ENCODE measurements at places on chromosomes 1 and 21.

- no peak overlapping the region for H3K27ac ChIP-seq
- no peaks in the 10 kb centered on the region for H3K4me1 ChIP-seq
- H3K27me3 ChIP-seq: no peaks in the 10 kb centered on the region
- DNase-seq: no peak
- H3K36me3 ChIP-seq: peaks cover 100% of the 10 kb centered on the region
- no peak overlapping the region for H3K4me3 ChIP-seq
Measured at GRCh38 chr1:17001760-17002523, 9.8 kb downstream of the ATP13A2 start.

DNA sequence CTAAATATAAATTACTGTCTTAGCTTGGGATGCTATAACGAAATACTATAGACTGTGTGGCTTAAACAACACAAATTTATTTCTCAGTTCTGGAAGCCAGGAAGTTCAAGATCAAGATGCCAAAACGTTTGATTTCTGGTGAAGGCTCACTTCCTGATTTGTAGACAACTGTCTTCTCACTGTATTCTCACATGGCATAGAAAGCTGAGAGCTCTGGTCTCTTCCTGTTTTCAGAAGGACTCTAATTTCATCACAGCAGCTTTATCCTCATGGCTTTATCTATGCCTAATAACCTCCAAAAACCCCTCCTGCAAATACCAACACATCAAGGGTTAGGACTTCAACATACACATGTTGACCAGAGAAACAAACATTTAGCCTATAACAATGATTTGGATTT, 1795.5 kb downstream of the MRPL39 start:
- no peaks in the 10 kb centered on the region for H3K27me3 ChIP-seq
- no peak overlapping the region for H3K4me3 ChIP-seq
- no peak for DNase-seq
- H3K27ac ChIP-seq: no peak overlapping the region

DNA sequence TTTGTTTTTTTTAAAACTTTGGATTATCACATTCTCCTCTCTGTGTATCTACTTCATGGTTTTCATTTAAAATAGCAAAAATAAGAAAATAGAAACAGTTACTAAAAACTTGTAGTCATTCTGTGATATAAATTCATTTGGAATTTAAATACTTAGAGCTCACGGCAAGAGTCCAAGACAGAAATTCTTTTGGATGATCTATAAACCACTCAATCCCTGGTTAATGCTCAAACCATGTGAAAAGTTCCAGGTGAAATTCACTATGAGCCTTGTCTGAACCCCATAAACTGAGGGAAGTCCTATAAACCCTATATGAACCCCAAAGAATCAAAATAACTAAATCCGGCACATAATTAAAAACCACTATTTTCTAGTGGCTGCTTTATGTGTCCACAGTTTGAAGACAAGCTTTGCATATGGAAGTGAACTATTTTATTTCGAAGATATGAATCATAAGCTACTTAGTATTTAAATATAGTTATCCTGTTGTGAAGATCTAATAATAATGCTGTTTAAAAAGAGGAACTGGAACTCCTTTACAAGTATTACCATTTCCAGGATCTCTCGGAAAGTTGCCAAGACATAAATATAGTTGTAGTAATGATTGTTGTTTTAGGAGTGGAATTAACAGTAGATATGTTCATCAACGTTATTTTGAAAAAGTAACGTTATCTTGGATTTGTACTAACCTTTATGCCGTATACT, 163.5 kb downstream of the NFIA start:
- DNase-seq: no peak
- no peaks in the 10 kb centered on the region for H3K27me3 ChIP-seq
- no peaks in the 10 kb centered on the region for H3K4me1 ChIP-seq

GRCh38 chr1:115179397-115180079, 90.2 kb upstream of the TSPAN2 start:
- DNase-seq: no peak
- no peaks in the 10 kb centered on the region for H3K27me3 ChIP-seq
- H3K4me3 ChIP-seq: no peak overlapping the region

- DNase-seq: no peak
- peaks cover 100% of the 10 kb centered on the region for H3K36me3 ChIP-seq
- no peaks in the 10 kb centered on the region for H3K4me1 ChIP-seq
- H3K4me3 ChIP-seq: no peak overlapping the region
- no peak overlapping the region for H3K27ac ChIP-seq
Measured at GRCh38 chr1:119920104-119920968, 24.0 kb upstream of the ADAM30 start.

DNA sequence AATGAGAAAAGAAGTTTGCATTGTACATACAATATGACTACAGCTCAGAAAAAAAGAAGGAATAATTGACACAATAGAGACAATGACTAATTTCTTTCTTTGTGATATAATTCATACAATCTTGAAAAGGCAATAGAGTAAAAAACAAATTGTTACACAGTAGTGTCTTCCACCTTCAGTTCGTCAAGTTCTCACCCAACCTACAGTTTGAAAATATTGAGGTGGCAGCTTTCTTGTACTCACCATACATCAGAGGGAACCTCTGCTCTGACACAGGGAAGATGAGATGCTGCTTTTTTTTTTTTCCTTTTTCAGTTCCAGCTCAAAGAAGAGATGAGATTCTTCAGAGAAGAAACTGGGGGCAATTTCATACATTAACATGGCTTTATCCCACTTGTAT, 173.2 kb downstream of the ATP6V1G3 start:
- no peak for DNase-seq
- no peaks in the 10 kb centered on the region for H3K36me3 ChIP-seq
- H3K4me1 ChIP-seq: no peaks in the 10 kb centered on the region

DNA sequence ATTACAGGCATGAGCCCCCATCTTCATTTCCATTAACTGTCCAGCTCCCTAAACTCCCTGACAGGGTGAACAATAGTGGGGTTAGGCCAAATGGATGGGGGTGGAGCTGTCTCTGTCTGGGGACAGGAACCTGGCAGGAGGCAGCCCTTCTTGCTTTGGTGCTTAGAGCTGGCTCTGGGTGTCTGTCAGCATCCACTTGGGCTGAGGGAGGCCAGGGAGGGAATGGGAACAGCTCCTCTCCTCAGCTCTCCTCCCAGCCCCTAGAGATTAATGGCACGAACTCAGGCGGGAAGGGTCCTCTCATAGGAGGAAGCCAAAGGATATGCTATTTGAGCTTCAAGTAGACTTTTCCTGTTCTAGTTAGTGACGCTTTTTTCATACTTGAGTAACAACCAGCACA, 11.1 kb upstream of the ETV3L start:
- H3K4me3 ChIP-seq: no peak overlapping the region
- H3K36me3 ChIP-seq: no peaks in the 10 kb centered on the region
- peaks cover 25% of the 10 kb centered on the region for H3K27me3 ChIP-seq
- peak; percentile 39 for DNase-seq
- H3K4me1 ChIP-seq: peaks cover 25% of the 10 kb centered on the region

DNA sequence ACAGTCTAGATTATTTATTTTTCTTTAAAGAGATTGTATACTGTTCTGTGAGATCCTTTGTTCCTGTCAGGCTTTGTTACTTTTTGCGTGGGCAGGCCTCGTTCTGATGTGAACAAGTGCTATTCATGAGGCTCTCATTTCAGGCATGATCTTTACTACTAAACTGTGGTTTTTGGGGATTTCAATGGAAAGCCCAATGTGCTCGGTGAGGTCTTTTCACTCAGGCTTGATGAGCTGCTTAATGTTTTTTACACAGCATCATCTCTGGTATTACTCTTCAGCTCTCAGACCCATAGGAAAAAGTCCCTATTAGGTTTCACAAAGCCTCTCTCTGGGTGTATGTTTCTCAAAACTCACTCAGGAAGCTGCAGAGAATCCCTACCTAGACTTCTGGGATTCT, 419.4 kb downstream of the GPATCH2 start:
- H3K27ac ChIP-seq: no peak overlapping the region
- no peak overlapping the region for H3K4me3 ChIP-seq
- H3K4me1 ChIP-seq: no peaks in the 10 kb centered on the region
- H3K27me3 ChIP-seq: no peaks in the 10 kb centered on the region
- no peaks in the 10 kb centered on the region for H3K36me3 ChIP-seq

- DNase-seq: no peak
- H3K36me3 ChIP-seq: no peaks in the 10 kb centered on the region
- peaks cover 8% of the 10 kb centered on the region for H3K4me1 ChIP-seq
- no peak overlapping the region for H3K27ac ChIP-seq
Measured at GRCh38 chr1:216604771-216605170, 118.5 kb downstream of the ESRRG start.

DNA sequence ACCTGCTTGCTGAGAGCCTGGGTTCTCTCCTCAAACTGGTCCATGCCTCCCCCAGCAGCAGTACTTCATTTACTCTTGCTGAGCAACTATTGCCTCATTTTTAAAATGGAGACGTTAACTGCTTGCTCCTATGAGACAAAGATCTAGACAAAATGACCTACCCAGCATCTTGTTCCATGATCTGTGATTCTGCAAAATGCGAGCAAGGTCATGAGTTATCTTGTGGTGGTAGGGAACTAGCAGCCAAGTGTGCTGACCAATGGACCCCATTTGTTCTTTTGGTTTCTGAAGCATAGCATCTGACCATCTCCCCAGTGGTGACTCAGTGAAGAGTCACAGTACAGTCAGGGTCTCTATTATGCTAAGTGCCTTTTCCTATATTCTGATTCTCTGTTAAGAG, 40.4 kb downstream of the TBX15 start:
- no peaks in the 10 kb centered on the region for H3K27me3 ChIP-seq
- H3K36me3 ChIP-seq: no peaks in the 10 kb centered on the region
- H3K27ac ChIP-seq: no peak overlapping the region

GRCh38 chr1:95685081-95685480, 451.1 kb downstream of the RWDD3 start:
- H3K36me3 ChIP-seq: no peaks in the 10 kb centered on the region
- no peaks in the 10 kb centered on the region for H3K4me1 ChIP-seq
- H3K27me3 ChIP-seq: no peaks in the 10 kb centered on the region

DNA sequence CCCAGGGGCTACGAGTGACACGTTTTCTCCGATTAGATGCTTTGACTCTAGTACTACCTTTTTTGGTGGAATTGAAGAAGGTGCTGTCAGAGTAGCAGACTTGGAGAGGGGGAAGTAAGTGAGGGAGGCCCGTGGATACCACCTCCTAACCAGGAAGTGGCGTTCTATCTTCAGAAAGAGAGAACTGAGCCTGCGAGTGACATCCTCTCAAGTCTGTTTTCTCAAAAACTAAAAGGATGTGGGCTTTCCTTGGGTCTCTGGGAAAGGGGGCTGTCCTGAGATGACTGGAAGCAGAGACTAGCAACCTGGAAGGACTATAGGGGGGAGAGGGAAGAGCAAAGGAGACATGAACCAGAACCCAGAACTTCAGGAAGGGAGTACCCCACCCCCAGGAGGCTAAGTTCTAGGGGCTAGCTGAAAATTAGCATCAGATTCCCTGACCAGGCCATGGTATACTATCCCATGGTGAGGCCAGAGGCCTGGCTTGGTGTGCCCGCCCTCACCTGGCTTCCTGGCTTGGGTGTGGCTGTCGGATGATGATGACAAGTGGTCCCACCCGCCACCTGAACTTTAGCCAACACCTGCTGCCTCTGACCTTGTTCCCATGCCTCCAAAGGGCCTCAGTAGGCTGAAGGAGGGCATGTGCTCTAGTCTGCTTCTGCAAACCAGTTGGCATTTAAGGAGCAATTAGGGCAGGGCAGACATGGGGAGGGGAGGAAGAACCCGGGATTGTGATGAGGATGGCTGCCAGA, 49.1 kb downstream of the ATP2B4 start:
- DNase-seq: no peak
- H3K36me3 ChIP-seq: no peaks in the 10 kb centered on the region
- H3K4me3 ChIP-seq: no peak overlapping the region
- H3K27me3 ChIP-seq: no peaks in the 10 kb centered on the region
- H3K4me1 ChIP-seq: peaks cover 28% of the 10 kb centered on the region

- peak overlapping the region; percentile 49 for H3K4me3 ChIP-seq
- no peak for DNase-seq
Measured at GRCh38 chr1:942864-943533, 16.1 kb downstream of the NOC2L start.

DNA sequence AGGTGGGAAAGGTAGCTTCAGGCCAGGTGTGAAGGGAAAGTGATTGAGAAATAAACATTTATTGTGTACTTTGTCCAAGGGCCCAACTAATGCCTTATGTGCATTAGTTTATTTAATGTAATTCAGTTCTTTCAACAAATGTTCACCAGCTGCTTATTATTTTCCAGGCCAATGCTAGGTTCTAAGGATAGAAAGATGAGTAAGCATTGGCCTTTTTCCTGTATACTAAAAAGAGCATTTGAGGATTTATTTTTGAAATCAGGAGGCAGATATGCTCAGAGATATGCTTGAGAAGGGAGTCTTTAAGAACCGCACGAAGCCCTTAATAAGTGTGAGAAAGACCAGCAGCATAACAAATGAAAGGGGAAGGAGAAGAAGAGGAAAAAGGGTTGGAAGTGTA, 32.0 kb downstream of the CLCA1 start:
- H3K36me3 ChIP-seq: no peaks in the 10 kb centered on the region
- H3K27ac ChIP-seq: no peak overlapping the region
- peaks cover 19% of the 10 kb centered on the region for H3K4me1 ChIP-seq
- H3K27me3 ChIP-seq: no peaks in the 10 kb centered on the region

- no peaks in the 10 kb centered on the region for H3K27me3 ChIP-seq
- H3K27ac ChIP-seq: no peak overlapping the region
- peaks cover 73% of the 10 kb centered on the region for H3K4me1 ChIP-seq
- peaks cover 15% of the 10 kb centered on the region for H3K36me3 ChIP-seq
Measured at GRCh38 chr1:2503554-2504224, 22.7 kb downstream of the PANK4 start.

- DNase-seq: no peak
- H3K27ac ChIP-seq: no peak overlapping the region
- no peak overlapping the region for H3K4me3 ChIP-seq
- no peaks in the 10 kb centered on the region for H3K36me3 ChIP-seq
- H3K27me3 ChIP-seq: no peaks in the 10 kb centered on the region
Measured at GRCh38 chr1:117284399-117285215, 73.9 kb upstream of the VTCN1 start.
